Naive thymus-derived CD4-positive, alpha-beta T cell (primary cell): ENCODE measurements at places on chromosomes 2 and 18. TPM values are rescaled to one million over a fixed set of nuclear protein-coding genes. Genes with fewer than 3 reads are reported as not detected.

The UPP2 gene
- not detected in 2 replicates for total RNA-seq

DNA sequence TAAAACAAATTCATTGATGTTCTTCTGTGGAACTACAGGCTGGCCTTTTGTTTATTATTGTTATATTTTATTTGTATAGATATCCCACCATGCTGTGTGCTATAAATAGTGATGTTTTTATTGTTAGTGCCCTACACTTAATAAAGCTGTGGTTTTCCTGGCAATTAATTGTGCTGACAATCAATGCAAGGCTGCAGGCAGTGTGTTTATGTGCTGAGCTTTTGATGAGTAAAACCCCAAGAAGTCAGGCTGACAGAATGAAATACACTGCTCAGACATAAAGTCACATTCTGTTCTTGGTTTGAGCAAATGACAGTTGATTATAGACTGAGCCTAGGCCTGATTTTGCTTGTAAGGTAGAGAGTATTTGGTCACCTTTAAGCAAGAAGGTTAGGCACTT lies 362.7 kb downstream of the CPS1 start:
- no peak for DNase-seq

DNA sequence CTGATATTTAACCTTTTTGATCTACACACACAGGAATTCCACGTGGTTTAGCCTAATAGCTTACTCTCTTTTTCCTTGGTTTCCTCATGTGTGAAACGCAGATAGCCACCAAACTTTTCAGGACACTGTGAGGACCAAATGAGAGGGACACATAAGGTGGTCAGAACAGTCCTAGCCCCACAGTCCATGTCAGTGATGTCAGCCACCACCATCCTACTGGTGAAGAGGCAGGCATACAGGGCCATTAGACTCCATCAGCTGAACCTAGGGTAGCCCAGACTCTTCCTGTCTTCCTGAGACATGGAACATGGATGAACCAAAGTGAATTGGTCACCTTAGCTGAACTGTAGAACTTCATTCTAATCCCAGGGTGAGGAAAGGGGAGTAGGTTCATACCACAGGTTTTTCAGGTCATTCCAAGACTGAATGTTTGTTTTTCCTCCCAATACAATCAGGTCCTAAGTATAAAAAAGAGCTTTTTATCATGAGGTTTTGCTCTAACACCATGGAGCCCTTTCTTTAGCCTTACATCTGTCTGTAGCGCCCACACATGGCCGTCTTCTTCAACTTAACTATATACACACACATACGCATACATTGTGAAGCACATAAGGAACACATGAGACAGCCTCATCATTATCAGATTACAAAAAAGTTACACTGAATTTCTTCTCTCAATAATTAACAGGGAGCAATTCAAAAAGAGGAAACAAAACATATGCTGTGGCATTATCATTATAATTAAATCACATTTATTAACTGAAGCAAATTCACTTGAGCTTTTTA lies 18.5 kb upstream of the NFE2L2 start:
- DNase-seq: no peak

GRCh38 chr2:140654565-140654964 lies 1476.3 kb downstream of the LRP1B start:
- no peak for DNase-seq
